A673 (cell line): ENCODE measurements at places on chromosomes 16 and 17.

DNA sequence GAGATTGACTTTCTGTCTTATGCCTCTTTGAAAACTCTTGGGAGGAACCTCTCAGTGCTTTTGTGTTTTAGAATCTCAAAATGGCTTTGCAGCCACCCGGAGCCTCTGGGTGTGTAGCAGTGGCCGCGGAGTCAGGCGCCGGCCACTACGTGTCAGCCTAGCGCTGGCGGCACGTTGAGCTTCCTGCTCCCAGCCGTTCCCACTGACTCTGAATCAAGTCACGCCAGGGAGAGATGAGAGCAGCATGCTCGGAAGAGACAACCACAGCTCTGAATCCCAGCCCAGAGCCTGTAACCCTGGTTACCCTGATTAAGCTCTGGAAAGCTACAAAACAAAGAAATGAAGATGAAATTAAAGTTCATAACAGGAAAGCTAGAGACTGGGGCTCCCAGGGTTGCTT, 97.4 kb upstream of the CACNG5 start:
- DNase-seq, result peak; percentile 34

DNA sequence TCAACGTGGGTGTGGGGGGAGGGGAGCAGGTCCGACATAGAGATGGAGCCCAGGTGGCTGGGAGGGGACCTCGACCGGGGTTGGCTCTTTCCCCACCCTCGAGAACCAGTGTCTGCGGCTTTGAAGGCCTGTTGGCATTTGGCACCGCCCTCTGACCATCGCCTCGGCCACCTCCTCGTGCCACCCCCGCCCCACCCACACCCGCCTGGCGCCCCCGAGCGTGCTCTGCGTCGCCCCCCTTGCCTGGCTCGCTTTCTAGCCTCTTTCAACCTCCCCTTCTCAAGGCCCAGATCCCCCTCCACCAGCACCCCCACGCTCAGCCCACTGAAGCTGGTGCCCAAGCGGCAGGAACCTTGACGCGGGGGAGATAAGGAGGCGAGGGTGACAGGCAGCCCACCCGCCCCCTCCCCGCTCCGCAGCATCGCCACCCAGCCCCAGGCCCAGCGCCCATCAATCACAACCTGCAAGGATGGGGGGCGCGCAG, 619 bp downstream of the CACNB1 start:
- DNase-seq, result no peak

GRCh38 chr16:62665269-62665668, 629.0 kb upstream of the CDH8 start:
- DNase-seq, result peak; percentile 79

DNA sequence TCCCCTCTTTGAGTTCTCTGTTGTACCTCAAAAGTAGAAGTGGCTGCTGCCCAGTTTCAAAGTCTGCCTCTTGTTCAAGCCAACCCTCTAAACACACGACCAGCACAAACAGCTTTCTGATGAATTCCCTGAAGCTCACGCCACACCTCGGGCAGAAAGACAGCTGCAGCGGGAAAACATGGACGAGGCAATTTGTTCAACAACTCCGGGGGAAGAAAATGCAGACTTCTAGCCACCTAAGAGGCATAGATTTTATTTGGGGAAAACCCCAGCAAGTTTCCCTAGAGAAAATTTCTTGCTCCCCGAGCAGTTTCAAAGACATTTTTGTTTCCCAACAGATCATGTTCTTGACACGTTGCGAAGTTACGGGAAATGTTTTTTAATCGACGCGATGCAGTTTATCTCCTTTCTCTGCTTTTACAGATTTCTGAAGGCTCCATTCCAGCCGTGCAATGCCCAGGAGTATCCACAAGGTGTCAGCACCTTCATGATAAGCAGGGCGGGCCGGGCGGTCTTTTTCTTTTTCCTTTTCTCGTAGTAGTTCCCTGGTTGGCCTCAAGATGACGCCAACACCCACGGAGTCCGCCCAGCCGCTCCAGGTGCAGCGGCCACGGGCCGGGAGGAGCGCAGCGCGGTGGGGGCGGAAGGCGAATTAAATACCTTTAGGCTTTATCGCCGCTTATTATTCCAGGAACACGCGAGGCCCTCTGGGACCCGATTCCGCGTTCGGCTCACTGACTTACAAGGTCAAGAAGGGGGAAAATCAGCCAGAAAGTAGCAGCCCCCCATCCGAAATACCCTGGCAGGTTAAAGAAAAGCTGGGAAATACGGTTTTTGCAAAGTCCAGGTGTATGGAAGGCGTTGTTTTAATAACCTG, 2.9 kb upstream of the FOXC2 start:
- DNase-seq, result peak; percentile 88

GRCh38 chr17:81207610-81208581, 14.9 kb downstream of the CEP131 start:
- DNase-seq, result peak; percentile 55

DNA sequence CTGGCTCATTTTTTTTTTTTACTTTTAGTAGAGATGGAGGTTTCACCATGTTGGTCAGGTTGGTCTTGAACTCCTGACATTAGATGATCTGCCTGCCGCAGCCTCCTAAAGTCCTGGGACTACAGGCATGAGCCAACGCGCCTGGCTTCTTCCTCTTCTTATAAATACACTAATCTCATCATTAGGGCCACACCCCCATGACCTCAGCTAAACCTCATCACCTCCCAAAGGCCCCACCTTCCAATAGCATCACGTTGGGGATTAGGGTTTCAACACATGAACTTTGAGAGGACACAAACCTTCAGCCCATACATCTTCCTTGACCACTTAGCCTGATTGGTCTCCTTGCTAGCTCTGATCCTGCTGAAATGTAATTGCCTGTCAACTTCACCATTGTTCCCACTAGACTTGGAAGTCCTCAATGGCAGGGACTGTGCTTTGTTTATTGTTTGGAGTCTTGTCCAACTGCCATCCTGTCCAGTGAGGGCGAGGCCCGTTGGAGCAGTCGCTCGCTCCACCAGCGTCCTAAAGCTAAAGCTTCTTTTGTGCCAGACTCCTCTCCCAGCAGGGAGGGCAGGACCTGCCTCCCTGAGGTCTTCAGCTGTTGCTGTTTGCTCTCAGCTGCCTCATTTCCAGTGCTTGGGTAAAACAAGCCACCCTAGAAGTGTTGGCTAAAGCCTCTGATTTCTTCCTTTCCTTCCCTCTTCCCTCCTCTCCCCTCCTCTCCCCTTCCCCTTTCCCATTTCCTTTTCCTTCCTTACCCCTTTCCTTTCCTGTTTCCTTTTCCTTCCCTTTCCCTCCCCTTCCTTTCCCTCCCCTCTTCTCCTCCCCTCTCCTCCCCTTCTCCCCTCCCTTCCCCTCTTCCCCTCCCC, 85.3 kb downstream of the HAPSTR1 start:
- DNase-seq, result no peak

- DNase-seq, result no peak
Measured at GRCh38 chr17:17098551-17099179, 56.4 kb downstream of the MPRIP start.

GRCh38 chr16:9650284-9650683, 531.9 kb downstream of the GRIN2A start:
- no peak for DNase-seq

DNA sequence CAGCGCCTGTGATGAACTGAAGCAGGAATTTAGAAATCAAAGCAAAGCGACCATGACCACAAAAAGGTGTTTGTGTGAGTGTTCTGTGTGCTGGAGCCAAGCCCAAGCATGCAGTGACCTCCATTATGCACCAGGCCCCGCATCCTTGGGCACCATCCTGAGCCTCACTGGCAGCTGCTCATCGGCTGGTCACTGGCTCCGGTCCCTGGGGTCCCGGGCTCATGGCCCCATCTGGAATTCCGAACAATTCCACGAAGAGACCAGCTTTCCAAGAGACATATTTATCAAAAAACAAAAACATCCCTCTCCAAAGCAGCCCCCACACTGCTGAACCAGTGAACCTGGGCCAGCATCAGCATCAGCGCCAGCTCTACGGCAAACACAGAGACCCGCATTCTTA, 15.2 kb upstream of the ZNF469 start:
- DNase-seq, result no peak

GRCh38 chr17:79932451-79933306, 93.4 kb upstream of the CBX4 start:
- no peak for DNase-seq

- DNase-seq, result peak; percentile 26
Measured at GRCh38 chr16:27366687-27367460, 35.1 kb upstream of the IL21R start.
